ENCODE measurements at places on chromosomes 1 and 21.

DNA sequence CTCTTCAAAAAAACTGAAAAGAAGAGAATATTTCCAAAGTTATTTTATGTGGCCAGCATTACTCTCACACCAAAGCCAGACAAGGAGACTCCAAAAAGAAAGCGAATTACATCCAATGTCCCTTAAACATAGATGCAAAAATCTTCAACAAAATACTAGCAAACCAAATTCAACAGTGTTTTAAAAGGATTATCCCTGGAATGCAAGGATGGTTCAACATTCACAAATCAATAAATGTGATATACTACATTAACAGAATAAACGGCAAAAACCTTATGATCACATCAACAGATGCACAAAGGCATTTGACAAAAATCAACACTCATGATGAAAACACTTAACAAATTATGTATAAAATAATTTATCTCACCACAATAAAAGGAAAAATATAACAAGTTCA, 207.8 kb downstream of the DENND1B start:
- DNase-seq = no peak

- DNase-seq = no peak
These were observed 32.6 kb downstream of the CDCP2 start for GRCh38 chr1:54120018-54120697.

- no peak for DNase-seq
These were observed 323.5 kb upstream of the LRRC7 start for GRCh38 chr1:69244211-69244610.

GRCh38 chr1:31703431-31704270, at the start of gene COL16A1:
TSS of gene COL16A1 (minus strand) at chr1:31704017. CDS start at chr1:31702193, 1,824 bp downstream.
- peak; percentile 24 for DNase-seq

DNA sequence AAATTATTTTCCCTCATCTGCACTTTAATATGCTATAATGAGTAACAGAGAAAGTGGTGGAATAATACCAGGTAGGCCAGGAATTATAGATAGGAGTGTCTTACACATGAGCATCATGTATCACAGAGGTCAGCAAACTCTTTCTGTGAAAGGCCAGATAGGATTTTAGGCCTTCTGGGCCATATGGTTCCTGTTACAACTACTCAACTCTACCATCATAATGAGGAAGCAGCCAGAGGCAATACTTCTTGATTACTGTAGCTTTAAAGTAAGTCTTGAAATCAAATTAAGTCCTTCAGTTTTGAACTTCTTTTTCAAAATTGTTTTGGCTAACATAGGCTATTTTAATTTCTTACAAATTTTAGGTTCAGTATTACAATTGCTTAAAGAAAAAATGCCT, 32.1 kb upstream of the IGSF3 start:
- DNase-seq = no peak

DNA sequence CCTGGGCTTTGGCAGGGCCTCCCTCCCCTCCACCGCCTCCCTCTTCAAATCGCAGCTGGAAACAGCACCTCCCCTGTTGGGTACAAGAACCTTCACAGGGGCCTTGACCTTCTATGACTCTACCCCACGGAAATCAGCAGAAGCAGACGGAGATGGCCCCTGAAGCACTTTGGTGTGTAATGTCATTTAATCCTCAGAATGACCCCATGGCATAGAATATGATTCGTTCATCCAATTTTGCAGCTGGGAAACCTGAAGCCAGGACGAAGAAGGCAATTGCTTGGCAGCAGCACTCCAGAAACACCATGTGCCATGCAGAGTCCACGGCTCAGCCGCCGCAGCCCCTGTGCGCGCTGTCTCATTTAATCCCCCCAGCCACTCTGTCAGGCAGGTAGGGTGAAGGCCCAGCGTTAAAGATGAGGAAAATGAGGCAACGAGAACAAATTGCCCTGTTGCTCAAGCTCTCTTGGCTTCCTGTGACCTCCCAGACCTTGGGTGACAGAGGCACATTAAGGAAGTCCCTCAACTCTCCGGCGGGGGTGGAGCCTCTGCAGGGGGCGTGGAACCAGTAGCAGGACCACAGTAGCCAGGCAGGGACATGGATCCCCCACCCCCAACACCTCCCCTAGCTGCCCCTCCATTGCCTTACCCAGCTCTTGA, 25.8 kb upstream of the LAPTM5 start:
- DNase-seq = no peak

DNA sequence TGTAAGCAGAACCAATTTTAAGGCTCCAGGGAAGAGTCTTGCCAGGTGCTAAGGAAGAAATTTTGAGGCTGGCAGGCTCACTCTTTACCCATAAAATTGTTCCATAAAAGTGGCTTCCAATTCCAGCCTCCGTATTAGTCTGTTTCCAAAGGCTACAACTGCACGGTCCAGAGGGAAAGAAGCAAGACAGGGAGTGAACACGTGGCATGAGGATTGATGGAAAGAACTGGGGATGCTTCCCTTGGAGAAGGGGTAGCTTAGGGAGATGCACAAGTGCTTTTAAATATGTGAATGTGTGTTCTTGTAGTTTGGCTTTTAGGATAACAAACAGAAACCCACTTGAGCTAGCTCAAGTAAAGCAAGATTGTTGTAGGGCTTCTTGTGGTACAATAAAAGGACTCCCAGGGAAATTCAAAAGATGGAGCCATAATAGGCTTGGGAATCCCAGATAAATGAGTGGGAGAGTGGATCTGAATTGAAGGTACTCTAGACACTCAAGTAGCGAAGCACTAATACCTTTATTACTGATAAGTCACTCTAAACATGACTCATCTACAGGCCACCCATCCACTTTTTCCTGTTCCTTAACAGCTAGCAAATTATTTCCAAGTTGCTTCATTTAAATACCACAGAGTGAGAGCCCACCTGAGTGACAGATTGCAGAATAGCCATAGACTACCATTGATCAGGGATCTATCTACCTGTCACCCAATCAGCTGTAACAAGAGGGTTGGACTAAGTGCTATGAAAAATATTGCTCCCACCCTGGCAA, 34.8 kb upstream of the NPL start:
- DNase-seq = no peak

- DNase-seq = no peak
These were observed 65.3 kb upstream of the TARDBP start for GRCh38 chr1:10947181-10947580.

GRCh38 chr1:182206626-182207239, 145.2 kb upstream of the ZNF648 start:
- DNase-seq = no peak

DNA sequence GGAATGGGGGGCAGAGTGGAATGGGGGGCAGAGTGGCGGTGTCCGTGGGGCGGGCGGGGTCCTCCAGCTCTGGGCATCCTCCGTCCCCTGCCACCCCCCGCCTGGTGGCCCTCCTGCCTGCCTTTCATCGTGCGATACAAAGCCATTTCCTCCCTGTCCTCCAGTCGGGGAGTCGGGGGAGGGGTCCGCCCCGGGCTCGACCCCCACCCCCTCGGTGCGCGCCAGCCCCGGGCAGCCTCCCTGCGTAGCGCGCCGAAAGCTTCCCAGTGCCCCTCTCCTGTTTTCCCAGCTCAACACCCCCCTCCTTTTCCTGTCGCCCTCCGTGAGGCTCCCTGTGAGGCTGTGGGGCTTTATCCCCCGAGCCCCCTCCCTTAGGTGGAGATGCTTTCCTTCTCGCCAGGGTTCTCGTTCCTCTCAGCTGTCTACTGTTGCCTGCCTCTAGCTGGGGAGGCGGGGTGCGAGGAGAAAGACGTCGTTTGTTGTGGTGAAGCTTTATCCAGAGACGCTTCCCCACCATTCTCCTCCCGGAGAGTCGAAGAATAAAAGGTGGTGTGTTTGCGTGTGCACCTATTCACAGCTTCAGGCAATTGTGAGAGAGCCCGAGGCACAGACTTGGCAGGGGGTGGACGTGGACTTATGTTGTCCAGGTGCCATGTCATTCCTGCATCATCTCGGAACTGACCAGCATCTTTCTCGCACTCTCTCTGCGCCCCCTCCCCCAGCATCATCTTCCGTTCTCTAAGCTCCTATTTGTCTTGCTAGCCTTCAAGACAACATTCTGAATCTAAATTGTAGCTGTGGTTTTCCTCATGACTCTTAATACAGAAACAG, 848 bp downstream of the DNM3 start:
- DNase-seq = peak; percentile 7

GRCh38 chr1:41378999-41379737, 17.9 kb downstream of the FOXO6 start:
- DNase-seq = no peak

DNA sequence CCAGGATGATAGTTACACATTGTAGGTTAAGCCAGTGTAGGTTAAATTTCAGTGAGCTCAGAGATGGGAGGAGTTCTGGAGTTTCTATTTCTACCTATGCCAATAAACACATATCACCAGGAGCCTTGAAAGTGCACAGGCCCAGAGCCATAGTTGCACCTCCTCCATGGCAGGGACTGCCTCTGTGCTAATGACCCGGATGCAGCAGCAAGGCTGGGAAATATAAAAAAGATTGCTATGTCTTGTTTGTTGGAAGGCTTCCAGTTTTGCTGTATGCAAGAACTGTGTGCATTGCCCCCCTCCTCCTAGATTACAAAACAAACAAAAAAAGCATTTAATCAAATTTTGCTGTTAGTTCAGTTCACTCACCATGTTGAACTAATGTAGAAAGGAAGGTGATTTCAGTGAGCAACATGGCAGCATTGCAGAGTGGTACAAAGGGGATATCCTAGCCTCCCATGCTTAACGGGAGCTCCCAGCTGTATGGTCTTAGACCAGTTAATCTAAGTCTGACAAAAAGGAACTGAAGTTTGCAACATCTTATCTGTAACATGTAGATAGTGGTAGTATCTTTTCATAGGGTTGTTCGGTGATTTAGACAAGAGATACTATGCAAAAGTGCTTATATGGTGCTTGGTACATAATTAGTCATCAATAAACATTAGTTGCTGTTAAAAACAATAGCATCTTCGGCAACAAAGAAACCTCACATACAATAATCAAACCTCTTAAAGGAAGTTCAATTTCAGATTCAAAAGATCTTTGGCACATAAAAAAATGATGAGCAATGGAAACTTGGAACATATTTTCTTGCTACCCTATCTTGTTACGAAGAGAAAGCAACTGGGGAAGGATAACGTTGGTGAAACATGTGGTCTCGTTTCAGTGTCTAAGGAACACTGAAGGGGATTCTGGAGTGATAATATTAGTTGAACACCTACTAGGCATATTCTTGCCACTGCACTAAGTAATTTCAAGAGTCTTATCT, 309.5 kb downstream of the ASTN1 start:
- no peak for DNase-seq

DNA sequence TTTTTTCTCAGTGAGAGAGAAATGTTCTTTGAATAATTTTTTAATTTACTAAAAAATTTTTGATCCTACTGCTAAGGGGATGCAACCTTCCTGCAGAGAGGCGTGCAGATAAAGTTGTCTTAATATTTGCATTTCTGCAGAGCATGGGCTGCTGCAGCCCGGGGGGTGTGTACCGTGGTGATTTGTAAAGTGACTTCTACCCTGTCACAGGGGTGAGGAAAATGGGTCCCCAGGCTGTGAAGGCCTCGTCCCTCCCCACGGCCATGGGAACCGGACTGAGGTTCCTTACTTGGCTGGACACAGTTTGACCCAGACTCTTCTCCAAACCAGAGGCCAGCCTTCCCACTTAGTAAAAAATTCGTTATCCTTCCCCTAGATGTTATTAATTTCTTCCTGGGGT, 9.5 kb upstream of the C1orf174 start:
- DNase-seq = peak; percentile 79

DNA sequence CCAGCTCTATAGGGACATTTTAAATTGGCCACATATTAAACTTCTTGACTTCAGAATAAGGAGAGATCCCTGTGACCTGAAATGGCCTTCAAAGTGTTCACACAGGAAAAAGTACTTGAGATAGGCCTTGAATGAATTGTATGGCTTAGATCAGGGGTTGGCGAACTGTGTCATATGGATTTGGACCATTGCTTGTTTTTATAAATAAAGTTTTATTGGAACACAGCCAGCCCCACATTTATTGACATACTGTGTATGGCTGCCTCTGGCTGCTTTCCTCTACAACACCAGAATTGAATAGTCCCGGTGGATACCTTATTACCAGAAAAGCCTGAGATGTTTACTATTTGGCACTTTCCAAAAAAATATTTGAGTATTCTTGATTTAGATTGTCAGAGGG, 4.0 kb downstream of the BROX start:
- DNase-seq = no peak

DNA sequence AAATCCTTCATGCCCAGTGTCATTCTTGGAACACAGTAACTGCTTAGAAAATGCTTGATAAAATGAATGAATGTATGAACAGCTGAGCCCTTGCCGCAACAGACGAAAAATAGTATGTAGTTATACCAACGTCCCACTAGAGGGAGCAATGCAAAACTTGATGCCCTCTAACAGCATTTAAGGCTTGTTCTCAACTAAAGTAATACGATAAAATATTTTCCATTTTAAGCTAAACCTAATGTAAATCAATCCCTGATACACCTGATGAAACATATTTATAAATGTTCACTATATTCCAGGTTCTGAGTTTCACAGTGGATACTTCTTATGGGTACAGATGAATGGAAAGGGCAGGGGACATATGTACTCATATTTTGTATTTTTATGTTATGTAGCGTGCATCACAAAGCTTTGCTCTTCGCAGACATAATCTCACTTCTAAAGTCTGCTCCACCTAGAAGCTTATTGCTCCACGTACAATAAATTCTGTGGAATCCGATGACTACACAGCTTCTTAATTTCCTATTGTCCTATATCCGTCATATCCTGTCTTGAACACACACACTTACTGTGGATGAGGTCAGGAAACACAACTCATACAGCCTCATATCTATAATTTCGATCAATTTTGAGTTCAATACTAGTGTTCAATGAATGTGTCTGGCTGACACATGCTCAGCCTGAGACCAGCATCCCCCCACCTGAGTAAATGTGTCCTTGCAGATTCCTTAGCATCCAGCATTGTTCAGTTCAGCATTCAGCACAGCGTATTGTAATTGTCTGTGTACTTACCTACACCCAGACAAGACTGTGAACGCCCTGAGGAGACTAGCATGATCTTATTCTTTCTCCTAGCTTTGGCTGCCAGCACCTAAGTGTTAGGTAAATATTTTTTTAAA, 4.4 kb upstream of the UTP25 start:
- DNase-seq = peak; percentile 50

DNA sequence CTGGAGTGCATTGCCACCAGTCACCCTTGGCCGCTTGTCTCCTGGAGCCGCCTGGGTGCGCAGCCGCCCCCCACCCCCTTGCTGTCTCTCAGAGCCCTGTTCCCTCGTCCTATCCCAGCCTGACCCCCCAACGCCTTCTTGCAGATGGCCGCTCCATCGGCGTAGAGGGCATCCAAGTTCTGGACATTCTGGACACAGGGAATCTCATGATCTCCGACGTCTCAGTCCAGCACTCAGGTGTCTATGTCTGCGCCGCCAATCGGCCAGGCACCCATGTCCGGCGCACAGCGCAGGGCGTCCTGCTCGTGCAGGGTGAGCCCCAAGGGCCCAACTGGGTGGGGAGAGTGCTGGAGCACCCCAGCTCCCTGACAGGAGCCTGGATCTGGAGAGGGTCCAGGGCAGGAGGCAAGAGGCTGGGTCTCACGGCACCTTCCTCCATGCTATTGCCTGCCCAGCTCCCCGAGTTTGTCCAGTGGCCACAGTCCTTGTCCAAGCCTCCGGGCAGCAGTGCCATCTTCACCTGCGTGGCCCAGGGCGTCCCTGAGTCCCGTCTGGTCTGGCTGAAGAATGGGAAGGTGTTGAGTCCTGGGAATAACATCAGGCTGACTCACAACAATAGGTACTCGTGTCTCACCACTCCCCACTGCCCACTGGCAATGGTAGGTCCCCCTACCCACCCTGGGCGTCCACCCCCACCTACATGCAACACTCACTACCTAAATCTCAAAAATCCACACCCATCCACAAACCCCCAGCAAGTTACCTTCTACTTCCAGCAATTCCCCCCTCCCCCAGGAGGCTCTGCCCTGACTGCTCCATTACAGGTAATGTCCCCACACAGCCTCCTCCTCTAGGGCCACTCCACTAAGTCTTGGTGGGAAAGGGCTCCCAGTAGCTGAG, 24.6 kb downstream of the SLC27A3 start:
- no peak for DNase-seq
